BJ (cell line): ENCODE measurements at places on chromosomes 1 and 21. TPM values are rescaled to one million over a fixed set of nuclear protein-coding genes. Genes with fewer than 3 reads are reported as not detected.

The DONSON gene
- polyA plus RNA-seq, result 12.7 and 19.4 TPM in 2 replicates

The LRRC39 gene
- 0.28 and 0.33 TPM in 2 replicates for polyA plus RNA-seq

The PLA2G2C gene
- polyA plus RNA-seq, result not detected in 2 replicates

The MAP3K21 gene
- 0.10 and 0.13 TPM in 2 replicates for polyA plus RNA-seq

DNA sequence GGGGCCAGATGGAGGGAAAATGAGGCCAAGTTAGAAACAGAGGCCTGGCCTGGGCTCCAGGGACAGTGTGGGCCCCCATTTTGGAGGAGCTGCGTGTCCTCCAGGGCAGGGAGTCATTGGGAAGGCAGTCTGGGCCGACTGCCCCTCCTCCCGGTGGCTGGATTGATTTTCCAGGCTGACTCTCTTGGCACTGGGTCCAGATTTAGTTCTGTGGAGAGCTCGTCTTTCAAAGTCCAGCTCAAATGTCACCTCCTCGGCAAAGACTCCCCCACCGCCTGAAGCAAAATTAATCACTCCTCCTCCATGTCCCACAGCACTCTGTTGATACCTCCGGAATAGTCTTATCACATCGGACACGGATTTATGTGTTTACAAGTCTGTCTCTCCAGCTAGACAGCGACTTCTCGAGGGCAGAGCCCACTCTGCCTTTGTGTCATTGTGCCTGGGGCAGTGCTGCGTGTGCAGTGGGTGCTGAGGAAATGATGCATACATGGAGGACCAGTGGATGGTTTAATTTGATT is 175.1 kb downstream of the CAMTA1 start:
- peak; percentile 56 for DNase-seq

DNA sequence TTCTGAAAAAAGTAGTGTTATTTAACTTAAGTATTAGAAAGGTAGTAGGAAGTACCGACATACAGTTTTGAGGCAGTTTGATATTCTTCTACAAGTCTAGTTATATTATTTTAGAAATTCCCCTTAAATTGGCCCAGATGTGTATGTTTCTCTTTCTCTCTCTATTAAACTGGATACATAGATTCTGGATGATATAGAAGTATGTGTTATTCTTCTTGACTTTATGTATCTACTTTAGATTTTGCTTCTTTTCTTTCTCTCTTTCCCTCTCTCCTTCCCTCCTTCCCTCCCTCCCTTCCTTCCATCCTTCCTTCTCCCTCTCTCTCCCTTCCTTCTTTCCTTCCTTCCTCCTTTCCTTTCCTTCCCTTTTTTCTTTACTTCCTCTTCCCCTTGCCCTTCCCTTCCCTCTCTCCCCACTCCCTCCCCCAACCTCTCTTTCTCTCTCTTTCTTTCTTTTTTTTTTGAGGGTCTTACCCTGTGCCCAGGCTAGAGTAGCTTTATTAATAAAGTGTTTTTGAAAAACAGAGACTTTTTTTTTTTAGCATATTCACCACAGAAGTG is 124.3 kb downstream of the OSBPL9 start:
- no peak for DNase-seq

DNA sequence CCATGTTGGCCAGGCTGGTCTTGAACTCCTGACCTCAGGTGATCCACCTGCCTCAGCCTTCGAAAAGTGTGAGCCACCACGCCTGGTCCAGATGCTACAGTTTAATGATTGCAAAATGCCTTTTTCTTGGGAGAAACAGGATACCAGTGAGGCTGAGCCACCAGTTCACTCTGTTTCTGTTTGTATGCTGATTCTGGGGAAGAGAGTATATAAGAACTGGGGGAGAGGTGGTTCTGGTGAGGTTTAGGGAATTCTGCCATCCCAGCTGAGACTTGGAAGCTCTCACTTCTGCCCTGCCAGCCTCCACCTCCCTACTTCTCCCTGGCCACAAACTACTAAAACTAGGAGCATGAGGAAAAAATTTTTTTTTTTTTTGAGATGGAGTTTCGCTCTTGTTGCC is 8.1 kb upstream of the PMF1 start:
- no peak for DNase-seq

GRCh38 chr21:46087641-46088040 is 10.3 kb upstream of the COL6A2 start:
- no peak for DNase-seq

- no peak for DNase-seq
Observed at GRCh38 chr1:28378906-28379305, 9.4 kb downstream of the PHACTR4 start.

- no peak for DNase-seq
Observed at GRCh38 chr1:30952098-30952497, 43.5 kb upstream of the SDC3 start.

DNA sequence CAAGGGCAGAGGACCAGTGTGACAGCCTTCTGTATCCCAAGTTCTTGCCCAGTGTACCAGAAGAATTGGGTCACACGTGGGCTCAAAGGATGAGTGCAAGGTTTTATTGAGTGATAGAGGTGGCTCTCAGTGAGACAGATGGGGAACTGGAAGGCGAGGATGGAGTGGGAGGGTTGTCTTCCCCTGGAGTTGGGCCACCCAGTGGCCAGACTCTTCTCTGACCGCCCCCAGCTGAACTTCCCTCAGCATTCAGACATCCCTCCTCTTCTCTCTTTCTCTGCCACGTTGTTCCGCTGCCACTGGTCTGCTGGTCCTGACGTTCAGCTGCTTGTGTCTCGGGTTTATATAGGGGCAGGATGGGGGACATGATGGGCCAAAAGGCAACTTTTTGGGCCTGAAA is 150.1 kb upstream of the IVNS1ABP start:
- DNase-seq, result no peak

GRCh38 chr1:24895511-24895910 is 34.6 kb downstream of the RUNX3 start:
- DNase-seq, result no peak
